ENCODE measurements at places on chromosomes 12 and 14.

DNA sequence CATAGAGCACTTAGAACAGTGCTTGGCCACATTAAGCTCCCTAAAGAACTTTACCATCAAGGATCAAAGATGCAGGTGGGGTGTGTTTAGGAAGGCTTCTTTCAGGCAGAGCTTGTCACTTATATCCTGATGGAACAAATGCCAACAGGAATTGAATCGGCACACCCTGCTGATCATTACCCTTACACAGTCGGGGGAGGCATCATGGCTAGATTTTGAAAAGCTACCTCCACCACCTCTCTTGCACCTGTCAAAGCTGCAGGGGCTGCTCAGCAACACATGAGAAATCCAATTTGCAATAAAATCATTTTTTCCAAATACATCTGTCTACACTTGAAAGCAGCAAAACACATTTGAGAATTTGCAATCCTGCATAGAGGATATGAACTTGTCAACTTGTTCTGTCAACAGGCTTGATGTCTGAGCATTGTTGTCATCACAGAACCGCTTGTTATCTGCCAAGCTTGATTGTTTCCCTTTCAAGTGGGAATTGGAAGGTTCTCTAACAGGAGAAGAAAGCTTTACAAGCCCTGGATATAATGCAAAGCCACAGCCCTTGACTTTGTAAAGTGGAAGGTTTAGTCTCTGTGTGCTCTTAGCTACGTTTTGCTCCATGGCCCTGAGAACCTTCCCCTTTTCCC is 24.6 kb upstream of the TRIM9 start:
- no peak for DNase-seq

DNA sequence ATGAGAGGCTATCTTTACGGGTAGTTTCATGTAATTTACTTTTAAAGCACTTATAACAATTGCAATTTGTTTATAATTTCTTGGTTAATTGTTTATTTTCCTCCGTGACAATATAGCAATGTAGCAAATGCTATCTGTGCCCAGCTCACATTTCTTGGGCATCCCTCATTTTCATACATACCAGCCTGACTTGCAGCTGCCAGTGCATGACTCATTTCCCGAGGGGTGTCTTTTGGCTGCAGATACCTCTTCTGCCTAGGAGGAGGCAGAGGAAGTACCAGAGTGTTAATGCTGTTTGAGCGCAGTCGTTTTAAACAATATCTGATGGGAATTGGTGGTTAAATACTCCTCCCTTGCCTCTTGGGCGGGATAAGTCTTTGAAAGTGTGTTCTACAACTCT is 104.2 kb upstream of the ABCD2 start:
- peak; percentile 78 for DNase-seq

DNA sequence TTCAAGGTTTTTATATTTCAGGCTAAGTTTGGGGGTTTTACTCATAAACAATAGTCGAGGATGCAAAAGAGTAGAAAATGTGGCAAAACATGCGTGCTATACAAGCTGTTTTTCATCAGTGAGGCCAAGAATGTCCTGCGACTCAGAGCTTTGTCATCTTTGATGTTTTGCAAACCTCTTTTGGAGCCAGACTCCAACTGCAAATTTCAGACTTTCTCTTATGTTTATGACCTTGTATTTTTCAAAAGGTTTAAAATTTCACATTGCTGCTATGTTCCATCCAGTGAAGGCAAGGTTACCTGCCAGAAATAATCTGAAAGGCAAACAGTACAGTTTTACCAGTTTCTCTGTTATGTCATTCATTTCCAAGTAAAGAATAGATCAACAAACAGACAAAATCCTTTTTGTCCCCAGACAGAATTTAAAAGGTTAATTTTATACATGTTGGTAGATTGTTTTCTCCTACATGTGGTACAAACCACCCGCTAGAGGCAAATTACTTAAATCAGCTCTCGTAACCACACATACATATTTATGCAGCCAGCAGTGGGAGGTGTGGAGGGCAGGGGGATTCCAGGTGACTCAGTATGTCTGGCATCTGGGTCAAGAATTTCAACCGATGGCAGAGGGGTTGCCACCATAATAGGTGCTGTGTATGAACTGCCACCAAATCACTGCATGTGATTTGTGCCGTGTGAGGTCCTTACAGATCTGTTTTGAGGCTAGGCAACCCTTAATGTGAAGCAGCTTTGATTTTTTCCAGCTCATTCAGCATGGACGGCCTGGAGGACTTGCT is 119.8 kb upstream of the CPM start:
- DNase-seq: peak; percentile 95

- no peak for DNase-seq
Observed at GRCh38 chr14:75390183-75390582, 37.6 kb upstream of the JDP2 start.

DNA sequence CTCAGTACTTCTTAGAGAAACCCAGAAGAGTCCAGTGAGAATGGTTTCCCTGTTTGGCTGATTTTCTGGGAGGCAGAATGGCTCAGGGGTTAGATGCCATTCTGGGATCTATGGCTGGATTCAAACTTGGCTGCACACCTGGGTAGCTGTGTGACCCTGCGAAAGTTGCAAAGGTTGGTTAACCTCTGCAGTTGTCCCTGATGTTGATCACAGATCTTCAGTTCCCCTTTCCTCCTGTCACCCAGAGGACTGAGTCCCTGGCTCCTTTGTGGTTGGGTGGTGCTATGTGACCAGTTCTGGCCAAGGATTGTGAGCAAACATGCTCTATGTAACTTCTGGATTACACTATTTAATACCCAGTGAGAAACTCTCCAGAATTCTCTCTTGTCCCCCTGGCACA is 418.0 kb downstream of the RGS6 start:
- DNase-seq: no peak

DNA sequence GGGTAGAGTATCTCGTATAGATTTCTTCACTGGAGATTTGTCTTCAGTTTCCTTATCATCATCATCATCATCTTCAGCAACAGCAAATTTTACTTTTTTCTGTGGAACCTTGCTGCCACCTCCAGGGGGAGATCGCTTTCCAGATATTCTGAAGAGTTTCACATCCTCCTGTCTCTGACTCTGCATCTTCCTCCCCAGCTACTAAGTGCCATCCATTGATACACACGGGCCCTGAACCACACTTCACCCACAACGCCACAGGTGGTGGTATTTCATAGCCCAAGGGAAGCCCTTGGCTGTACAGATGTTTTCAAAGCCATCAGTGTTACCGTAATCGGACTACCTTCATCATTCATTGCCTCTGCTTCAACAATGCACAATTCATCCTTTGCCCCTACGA is 82.2 kb downstream of the PPP2R5C start:
- DNase-seq: no peak

- peak; percentile 44 for DNase-seq
Observed at GRCh38 chr14:100428727-100429126, 105.6 kb downstream of the SLC25A47 start.

GRCh38 chr14:54253195-54253947 is 143.4 kb upstream of the CDKN3 start:
- peak; percentile 81 for DNase-seq

GRCh38 chr12:41293011-41293410 is 104.9 kb downstream of the PDZRN4 start:
- DNase-seq: no peak

- DNase-seq: no peak
Observed at GRCh38 chr14:98198385-98198784, 1073.6 kb downstream of the BCL11B start.

DNA sequence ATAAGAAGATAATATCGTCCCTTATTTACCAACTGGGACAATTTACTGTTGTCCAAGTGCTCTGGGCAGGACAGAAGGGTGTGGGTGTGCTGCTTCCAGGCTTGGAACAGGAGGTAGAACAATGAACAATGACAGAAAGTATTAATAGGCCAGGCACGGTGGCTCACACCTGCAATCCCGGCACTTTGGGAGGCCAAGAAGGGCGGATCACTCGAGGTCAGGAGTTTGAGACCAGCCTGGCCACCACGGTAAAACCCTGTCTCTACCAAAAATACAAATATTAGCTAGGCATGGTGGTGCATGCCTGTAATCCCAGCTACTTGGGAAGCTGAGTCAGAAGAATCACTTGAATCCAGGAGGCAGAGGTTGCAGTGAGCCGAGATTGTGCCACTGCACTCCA is 2.5 kb downstream of the IFI27 start:
- DNase-seq: no peak

- peak; percentile 63 for DNase-seq
Observed at GRCh38 chr12:45343269-45344051, 127.6 kb downstream of the ANO6 start.

GRCh38 chr12:49043241-49043640 is 17.4 kb downstream of the KMT2D start:
- no peak for DNase-seq

- no peak for DNase-seq
Observed at GRCh38 chr12:131357185-131357747, 353.6 kb upstream of the SFSWAP start.

DNA sequence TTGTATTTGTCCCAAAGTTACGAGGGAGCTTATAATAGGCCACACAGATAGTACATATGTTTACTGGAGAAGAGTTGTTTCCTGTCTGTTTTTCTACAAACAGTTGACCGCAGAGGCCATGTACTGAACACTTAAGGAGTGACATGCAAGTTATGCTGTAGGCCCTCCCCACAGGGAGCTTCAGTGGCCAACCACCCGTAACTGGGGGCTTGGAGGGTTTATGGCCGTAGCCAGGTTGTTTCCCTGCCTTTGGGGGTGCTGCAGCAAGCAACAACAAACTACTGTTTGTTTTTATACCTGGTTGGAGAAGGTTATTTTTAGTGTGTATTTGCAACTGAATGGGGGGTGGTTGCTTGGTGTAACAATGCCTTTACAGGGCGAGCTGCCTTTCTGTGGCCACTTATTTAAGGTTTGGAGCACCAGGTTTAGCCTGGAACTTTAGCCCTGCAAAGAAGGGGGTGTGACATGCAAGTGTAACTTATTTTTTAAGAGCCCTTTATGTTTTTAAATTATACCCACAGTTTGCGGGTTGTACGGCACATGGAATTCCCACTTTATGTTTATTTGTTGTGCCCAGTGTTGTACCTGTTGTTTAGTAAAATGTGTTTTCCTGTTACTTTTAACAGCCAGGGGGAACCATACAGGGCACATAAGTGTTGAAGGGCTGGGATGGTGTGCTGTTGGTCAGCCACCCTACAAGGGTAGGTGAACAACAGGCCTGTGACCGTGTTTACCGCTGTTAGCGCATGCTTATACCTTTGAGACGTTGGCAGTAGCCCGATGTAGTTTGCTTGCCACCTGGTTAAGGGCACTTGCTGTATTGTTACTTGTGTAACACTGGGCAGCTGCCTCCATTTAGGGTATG is 29.9 kb upstream of the G2E3 start:
- no peak for DNase-seq

- no peak for DNase-seq
Observed at GRCh38 chr14:77406086-77406485, 17.2 kb downstream of the NOXRED1 start.

GRCh38 chr12:53334822-53335221 is 1.3 kb downstream of the SP7 start:
- no peak for DNase-seq

DNA sequence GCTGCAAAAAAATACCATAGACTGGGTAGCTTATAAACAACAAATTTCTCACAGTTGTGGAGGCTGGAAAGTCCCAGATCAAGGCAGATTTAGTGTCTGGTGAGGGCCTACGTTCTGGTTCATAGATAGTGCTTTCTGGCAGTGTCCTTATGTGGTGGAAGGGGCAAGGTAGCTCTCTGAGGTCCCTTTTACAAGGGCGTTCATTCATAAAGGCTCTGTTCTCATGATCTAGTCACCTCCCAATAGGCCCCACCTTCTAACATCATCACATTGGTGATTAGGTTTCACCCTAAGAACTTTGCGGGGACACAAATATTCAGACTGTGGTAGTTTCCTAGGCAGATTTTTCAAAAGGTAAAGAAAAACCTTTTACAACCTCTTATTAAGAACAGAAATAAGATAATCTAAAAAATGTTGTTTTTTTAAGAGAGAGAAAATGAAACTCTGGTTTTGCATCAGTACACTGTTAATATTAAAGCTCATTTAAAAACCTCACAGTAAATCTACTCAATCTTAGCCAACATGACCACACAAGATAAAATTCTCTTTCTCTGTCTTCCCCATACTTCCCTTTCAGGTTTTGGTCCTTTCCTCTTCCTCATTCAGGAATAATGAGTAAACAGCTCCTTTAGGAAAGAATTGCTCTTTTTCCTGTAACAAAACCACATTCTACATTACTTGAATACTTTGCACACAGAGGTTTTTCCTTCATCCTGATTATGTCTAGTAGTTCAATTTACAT is 117.5 kb downstream of the UNC79 start:
- no peak for DNase-seq

- DNase-seq: no peak
Observed at GRCh38 chr12:25126746-25127145, 68.2 kb downstream of the DNAI7 start.

GRCh38 chr12:89454080-89454848 is 70.3 kb downstream of the GALNT4 start:
- no peak for DNase-seq

- DNase-seq: no peak
Observed at GRCh38 chr12:59151243-59151642, 230.9 kb upstream of the LRIG3 start.

GRCh38 chr12:47551426-47551851 is 154.4 kb downstream of the RPAP3 start:
- DNase-seq: no peak

- no peak for DNase-seq
Observed at GRCh38 chr12:18979401-18980126, 150.0 kb upstream of the PLEKHA5 start.

- DNase-seq: no peak
Observed at GRCh38 chr12:32159381-32159780, 52.7 kb downstream of the BICD1 start.

- DNase-seq: no peak
Observed at GRCh38 chr14:94370524-94370910, 17.9 kb downstream of the SERPINA1 start.

- no peak for DNase-seq
Observed at GRCh38 chr12:2215709-2216560, 163.1 kb downstream of the CACNA1C start.

GRCh38 chr12:119201789-119202543 is 23.2 kb downstream of the HSPB8 start:
- no peak for DNase-seq

DNA sequence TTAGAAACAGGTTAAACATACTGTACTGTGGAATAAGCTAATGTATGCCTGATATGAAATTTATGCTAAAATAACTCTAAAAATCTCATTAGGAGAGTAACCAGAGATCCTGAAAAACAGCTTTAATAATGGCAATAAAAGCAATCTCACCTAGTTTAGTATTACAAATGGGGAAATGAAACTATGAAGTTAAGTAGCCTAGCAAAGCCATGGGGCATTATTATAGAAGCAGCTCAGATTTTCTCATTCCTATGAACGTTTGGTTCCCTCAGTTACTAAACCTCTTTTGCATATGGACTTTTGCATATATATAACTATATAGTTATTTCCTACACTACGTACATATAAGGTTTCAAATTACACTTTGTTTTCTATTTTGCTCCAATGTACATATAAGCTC is 25.0 kb upstream of the APPL2 start:
- no peak for DNase-seq

GRCh38 chr12:117142094-117142493 is 42.9 kb upstream of the TESC start:
- DNase-seq: no peak

GRCh38 chr12:104551-105081 is 38.0 kb downstream of the IQSEC3 start:
- no peak for DNase-seq

GRCh38 chr12:87368259-87368658 is 660.9 kb downstream of the C12orf50 start:
- DNase-seq: no peak

- no peak for DNase-seq
Observed at GRCh38 chr12:104669851-104670337, 213.1 kb downstream of the CHST11 start.

Measured in ACHN (cell line).